HuH-7.5 (cell line): ENCODE measurements at places on chromosomes 7 and 10.

DNA sequence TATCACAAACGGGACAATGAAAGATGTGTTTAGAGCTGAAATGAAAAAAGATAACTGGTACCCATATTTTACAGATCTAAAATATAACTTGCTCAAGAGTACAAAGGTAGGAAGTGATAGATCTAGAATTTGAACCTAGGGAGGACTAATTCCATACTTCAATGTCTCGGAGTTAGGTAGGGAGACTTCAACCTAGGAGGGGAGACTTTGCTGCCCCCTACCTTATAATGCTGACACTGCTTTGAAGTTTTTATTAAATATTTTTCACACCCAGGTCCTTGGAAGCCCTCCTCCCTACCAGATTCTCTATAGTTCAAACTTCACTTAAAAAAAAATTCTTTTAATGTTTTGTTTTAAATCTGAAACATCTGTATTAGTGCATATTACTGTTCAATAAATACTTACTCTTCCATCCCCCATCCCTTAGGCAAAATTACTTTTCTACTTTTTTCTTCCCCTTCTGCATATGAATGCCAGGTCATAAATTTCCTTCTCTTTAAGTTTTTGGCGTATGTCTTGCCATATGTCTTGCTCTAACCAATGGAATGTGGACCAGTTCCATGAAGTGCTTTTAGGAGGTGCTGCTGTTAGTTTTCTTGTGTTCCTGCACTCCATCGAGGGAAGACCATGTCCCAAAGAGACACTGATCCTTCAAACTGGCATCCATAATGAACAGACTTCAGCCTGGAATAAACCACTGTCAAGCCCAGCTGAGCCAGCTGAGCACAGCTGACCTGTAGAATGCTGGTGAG, 57.8 kb downstream of the MICU1 start:
- no peak for DNase-seq

GRCh38 chr7:155922067-155922816, 110.0 kb upstream of the SHH start:
- DNase-seq, result no peak

- DNase-seq, result no peak
Measured at GRCh38 chr7:87046456-87046855, 13.0 kb downstream of the ELAPOR2 start.

DNA sequence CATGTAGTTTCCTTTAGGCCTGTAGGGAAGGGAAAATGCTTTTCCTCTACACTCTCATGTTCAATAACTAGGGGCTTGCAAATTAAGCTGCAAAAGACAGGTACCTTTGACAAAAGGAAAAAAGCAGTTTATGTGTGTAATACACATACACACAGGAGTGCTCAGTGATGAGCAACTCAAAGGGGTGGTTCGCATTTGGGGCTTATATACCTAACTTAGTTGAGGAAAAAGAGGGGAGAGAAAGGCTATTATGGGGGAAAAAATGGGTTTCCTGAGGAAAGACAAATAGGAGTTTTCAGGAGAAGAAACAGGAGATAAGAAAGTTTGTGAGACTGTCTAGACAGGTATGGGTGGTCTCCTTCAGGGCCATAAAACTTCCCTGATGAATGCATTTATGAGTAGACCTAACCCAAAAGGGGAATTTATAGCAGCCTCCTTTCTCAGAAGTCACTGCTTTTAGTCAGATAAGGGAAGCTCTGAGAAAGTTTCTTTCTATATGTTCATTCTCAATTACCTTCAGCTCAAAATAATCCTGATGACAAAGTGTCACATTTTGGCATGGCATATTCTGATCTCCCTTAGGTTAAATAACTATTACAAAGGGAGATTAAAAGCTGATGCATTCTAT, 55.2 kb upstream of the EZH2 start:
- DNase-seq, result no peak

- DNase-seq, result no peak
Measured at GRCh38 chr7:67105377-67105776, 108.7 kb downstream of the TYW1 start.

DNA sequence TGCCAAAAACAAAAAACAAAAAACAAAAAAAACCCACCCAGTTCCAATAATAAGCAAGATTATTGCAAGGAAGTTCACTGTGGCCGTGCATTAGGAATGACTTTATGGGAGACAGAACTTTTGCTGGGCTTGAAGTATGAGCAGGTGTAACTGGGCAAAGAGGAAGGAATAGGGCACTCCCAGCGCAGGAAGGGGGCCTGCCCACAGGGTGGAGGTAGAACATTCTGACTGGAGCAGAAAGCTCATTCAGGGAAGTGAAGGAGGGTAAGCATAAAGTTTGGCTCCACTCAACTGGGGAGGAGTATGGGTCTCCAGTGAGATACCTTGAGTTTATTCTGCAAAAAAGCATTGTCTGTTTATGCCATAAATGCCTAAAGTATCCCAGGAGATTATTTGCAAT, 42.1 kb upstream of the WIPF3 start:
- no peak for DNase-seq

DNA sequence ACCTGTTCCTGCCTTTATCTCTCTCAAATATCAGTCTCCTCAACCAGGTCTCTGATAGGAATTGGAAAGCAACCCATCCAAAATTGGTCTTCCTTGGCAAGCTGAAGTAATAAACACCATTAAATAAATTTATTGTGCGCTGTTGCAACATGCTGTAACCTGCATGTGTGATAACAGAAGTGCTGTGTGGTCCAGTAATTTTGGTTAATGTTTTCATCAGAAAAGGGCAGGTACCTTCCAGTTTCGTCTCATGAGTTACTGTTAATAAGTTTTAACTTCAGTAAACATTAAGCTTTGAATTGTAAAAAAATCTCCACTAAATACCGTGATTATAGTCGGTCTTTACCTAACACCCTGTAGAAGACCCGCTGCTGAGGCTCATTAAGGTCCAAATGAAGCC, 624.7 kb downstream of the TNS3 start:
- DNase-seq, result no peak

DNA sequence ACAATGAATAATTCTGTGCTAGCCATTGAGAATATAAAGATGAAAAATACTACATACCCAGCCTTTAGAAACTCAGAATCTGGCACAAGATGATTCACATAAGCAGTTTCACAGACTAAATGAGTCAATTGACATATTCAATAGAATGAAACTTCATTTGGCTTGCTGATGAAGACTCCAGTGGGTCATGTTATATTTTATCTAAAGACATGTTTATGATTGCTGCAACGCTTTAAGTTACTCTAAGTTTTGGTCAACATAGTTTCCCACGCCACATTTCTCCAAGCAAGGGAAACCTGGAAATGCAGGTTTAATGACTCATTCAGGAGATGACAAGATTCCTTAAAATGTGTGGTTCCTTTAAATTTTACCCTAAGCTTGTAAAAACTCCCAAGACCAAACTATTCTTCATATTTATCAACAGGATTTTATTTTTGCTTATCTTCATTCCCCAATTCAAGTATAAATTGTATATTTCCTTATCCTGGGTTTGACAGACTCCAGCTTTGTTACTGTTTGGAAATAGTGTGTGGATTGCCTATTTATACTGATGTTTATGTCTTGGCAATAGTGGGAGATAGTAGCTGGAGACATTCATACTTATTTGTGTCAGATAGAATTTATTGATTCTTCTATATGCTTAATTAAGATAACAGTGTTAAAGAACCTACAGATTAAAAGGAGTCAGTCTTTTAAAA, 6.6 kb downstream of the SEMA3A start:
- no peak for DNase-seq

- DNase-seq, result no peak
Measured at GRCh38 chr10:48192881-48193450, 81.5 kb downstream of the FRMPD2 start.
